ENCODE measurements at places on chromosomes 5 and 9. TPM values are rescaled to one million over a fixed set of nuclear protein-coding genes. Genes with fewer than 3 reads are reported as not detected.

CDKN2AIPNL gene
- 3.0 TPM for total RNA-seq

DOCK8 gene
- 5.9 TPM for total RNA-seq

DNA sequence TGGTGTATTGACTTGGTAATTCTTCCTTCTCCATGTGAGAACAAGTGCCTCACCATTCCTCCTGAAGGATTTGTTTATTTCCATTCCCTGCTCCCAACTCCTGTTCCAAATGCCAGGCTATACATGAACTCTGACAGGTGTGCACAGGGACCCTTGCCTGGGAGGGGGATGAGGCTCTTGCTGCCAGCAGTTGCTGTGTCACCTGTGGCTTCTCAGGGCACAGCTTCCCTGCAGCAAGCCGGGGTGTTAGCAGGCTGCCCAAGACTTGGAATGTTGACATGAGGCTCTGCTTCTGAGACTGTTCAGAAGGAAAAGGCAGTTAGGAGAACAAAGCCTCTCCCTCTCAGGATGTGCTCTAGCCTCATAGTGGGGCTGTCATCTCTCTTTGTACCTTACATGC is 131.3 kb downstream of the DOCK2 start:
- DNase-seq: peak; percentile 9
- H3K27ac ChIP-seq: no peak overlapping the region
- H3K36me3 ChIP-seq: no peaks in the 10 kb centered on the region
- no peak overlapping the region for H3K4me3 ChIP-seq

DNA sequence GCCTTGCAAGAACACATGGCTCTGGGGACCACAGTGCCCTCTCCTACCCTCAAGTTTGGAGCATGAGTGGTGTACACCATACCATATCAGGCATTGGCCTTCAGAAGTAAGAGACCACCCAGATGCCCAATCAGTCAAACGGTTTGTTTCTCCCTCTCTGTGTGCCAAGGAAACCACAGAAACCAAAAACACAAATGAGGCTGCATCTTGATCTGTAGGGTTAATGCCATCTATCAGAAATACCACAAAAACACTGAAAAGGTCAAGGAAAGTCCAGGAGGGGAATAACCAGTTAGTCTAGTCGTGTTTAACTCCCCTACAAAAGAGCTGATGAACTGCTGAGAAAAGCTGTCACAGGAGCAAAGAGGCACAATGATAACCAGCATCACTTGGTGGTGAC is 78.4 kb downstream of the INSYN2B start:
- H3K27me3 ChIP-seq: no peaks in the 10 kb centered on the region
- H3K36me3 ChIP-seq: no peaks in the 10 kb centered on the region
- DNase-seq: no peak
- H3K4me3 ChIP-seq: no peak overlapping the region
- H3K27ac ChIP-seq: no peak overlapping the region
- no peaks in the 10 kb centered on the region for H3K4me1 ChIP-seq

DNA sequence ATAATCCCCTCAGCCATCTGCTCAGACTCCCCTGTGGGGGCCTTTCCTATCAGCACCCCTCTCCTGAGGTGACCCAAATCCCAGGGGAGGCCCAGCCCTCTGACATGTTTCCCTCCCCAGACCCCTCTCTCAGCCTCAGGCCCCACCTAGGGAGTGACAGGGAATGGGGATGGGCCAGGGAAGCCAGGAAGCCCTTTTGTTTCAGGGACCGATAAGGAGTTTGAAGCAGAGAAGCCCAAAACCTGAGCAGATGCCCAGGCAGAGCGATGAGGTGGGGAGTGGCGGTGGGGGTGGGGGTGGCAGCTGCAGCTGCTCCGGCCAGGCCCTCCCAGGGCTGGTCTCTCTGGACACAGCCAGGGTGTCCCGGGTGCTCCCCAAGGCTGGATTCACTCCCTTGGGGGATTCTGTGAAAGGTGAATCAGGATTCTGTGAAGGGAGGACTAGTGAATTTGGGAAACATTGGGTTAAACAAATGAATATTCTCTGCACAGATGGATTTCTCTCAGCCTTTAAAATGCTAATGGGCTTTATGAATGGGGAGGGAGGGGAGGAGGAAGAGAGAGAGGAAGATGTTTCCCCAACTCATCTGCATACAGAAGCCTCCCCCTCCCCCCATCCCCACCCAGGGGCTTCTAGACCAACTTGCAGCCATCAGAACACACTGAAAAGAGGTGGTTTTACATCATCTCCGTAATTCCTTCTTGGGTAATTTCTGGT is 17.4 kb downstream of the AKNA start:
- H3K27me3 ChIP-seq: no peaks in the 10 kb centered on the region
- no peak overlapping the region for H3K27ac ChIP-seq
- no peak for DNase-seq
- no peak overlapping the region for H3K4me3 ChIP-seq
- H3K36me3 ChIP-seq: peaks cover 4% of the 10 kb centered on the region
- no peaks in the 10 kb centered on the region for H3K4me1 ChIP-seq

GRCh38 chr5:116492016-116492623 is 82.5 kb downstream of the SEMA6A start:
- no peaks in the 10 kb centered on the region for H3K27me3 ChIP-seq
- DNase-seq: no peak
- H3K4me1 ChIP-seq: no peaks in the 10 kb centered on the region
- no peak overlapping the region for H3K4me3 ChIP-seq
- H3K27ac ChIP-seq: no peak overlapping the region

DNA sequence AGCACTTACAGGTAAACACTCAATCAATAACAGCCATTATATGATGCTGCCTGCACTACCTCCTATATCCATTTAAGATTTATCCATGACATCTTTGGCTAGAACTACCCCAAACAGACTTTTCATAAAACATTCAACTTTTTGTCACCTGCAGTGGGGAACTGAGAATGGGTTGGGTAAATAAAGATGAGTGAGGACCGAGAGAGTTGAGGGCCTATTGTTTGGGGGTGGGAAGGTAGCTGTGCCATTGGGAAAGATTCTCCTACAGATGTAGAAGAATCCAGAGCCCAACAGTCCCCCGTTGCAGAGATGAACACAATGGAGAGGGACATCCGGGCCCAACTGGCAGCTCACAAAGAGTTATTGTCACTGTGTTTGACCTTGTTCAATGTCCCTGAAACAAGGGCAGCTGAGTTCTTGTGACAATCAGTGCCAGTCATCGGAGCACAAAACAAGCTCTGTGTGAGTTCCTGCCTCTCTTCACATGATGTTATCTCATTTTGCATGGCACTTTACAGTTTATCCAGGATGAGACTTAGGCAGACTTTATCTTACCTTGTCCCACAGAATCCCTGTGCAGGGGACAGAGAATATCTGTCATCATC is 11.5 kb upstream of the SLC31A2 start:
- no peak overlapping the region for H3K4me3 ChIP-seq
- H3K27me3 ChIP-seq: no peaks in the 10 kb centered on the region
- no peaks in the 10 kb centered on the region for H3K4me1 ChIP-seq

DNA sequence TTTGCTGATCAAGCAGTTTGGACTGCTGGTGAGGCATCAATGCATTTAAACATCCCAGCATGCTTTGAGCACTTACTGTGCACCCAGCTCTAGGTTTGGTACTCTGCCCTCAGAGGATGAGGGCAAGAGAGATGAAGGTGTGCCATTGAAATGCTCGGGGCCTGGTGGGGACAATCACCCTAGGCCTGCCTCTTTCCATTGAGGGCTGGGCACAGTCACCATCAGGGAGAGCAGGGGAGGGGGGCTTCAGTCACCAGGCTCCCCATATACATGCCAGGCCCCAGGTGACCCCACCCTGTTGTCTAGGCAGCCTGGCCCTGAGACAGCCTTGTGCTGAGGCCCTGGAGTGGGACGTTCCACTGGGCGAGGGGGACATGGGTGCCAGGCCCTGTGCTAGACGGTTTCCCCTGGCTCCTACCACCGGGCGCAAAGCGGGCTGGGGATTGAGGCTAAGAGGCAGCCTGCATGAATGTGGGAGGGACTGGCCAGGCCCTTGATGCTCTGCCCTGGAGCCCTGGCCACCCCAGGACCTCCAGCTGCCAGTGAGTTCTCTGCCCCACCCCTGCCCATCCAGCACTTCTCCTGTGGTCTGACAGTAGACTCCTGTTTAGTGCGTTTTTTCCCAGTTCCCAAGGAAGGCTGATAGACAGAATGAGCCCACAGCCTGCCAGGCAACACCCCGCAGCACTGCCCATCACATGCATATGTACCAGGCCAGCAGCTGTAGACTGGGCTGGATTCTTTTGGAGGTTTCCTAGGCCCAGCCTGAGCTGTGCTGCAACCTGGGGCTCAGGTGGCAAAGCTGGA is 18.9 kb downstream of the TCF7 start:
- no peak overlapping the region for H3K4me3 ChIP-seq
- peak; percentile 11 for DNase-seq
- no peaks in the 10 kb centered on the region for H3K27me3 ChIP-seq

DNA sequence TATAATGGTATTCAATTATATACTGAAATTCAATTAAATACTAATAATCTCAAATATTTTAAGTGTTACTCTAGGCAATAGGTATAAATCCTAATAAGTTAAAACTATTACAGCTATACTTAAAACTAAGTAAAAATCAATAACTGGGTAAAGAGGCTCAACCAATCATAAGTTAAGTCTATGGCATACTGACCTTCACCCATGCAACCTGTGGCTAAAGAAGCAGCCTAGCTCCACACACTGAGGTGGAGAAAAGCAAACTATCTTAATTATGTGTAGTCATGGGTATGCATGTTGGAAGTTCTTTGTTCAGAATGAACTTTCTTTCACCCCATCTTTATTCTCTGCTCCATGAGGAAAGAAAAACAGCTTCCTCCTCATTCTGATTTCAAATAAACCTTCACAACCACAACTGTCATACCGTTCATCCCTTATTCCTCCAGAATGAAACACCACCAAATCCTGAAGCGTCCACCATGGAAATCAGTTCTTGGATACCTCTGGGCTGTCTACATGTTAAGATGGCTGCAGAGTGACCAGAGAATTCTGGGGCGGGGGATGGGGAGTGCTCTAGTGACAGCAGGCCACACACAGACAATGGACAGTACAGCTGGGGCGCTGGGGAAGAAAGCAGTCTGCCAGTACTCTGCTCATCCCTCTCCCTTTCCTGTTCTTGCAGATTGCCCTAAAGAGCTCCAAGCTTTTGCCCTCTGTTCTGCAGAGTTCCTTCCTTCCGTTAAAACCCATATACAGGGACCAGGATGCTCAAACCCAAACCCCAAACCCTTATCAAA is 62.3 kb downstream of the RIGI start:
- no peak overlapping the region for H3K27ac ChIP-seq
- H3K4me3 ChIP-seq: no peak overlapping the region
- no peaks in the 10 kb centered on the region for H3K4me1 ChIP-seq
- H3K27me3 ChIP-seq: no peaks in the 10 kb centered on the region

DNA sequence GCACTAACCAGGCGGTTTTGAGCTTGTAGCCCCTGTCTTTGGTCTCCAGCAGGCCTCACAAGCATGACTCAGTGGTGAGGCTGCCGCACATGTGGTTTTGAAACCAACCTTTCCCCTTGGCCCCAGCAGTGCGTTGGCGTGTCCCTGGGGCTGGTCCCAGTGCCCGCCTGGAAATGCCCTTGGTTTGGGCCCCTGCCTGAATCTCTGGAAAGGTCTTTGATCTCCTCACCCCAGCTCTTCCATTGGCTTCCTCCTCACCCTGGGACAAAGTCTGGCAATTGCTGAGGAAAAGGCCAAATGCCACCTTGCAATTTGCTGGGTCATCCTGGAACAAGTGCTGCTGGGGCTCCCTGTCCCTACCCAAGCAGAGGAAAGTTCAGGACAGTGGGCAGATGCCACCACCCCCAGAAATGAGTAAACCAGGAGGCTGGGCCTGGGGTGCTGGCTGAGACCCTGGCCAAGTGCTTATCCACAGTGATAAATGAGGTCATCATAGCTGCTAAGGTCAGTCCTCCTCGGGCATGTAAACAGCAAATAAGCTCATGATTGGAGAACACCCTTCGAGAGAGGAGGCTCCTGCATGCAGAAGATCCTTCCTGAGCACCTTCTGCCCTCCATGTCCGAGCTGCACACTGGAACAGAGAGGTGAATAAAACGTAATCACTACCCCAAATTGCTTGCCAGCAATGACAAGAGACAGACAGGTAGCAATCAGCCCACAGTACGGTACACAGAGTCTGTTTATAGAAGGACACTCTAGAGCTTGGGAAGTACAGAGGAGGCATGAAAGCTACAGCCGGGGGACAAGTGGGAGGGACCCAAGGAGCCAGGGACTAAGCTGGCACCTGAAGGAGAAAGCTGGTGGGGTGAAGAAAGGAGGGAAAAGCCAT is 98.9 kb upstream of the CPEB4 start:
- H3K27ac ChIP-seq: no peak overlapping the region
- no peaks in the 10 kb centered on the region for H3K4me1 ChIP-seq
- no peak for DNase-seq
- no peak overlapping the region for H3K4me3 ChIP-seq

DNA sequence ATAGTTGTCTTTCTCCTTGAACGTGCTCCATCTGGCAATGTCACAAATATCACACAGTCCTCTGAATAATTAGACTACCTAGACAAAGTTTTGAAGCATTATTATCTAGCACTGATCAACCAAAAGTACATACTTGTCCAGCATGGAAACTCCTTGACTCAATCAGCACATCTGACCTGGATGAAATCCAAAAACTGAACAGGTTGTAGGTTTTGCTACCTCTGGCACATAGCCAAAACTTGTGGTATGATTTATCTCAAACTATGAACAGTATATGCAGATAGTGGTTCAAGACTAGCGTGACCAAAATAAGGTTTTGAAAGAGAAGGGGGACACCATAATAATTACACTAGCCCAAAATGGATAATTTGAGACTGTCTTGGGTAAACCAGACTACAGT is 158.1 kb downstream of the ARRDC3 start:
- no peaks in the 10 kb centered on the region for H3K4me1 ChIP-seq
- no peak overlapping the region for H3K4me3 ChIP-seq
- H3K27me3 ChIP-seq: no peaks in the 10 kb centered on the region
- H3K36me3 ChIP-seq: no peaks in the 10 kb centered on the region
- no peak overlapping the region for H3K27ac ChIP-seq

SLC34A1 gene
- total RNA-seq: not detected

SHOC1 gene
- total RNA-seq: not detected

ERAP2 gene
- total RNA-seq: 7.5 TPM

IL9 gene
- total RNA-seq: not detected

GRCh38 chr5:149474198-149474597 is 77.0 kb downstream of the CSNK1A1 start:
- DNase-seq: peak; percentile 65
- H3K4me3 ChIP-seq: no peak overlapping the region
- H3K36me3 ChIP-seq: no peaks in the 10 kb centered on the region
- peak overlapping the region; percentile 36 for H3K27ac ChIP-seq
- no peaks in the 10 kb centered on the region for H3K27me3 ChIP-seq

RPP25L gene
- total RNA-seq: 16.9 TPM

DNA sequence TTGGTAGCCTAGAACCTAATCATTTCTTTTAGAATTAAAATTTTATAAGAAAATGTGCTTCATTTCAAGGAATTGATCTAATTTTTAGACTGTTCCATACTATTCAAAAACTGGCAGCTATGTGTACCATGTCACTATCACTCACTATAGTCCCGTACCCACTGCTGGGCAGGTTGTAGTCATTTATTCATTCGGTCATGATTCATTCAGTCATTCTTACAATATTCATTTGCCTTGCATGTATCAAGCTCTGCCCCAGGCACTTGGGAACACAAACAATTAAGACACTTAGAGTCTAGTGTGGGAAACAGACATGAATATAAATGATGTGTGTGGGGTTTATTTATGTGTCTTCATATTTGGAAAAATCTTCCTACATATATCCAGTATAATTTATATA is 26.4 kb downstream of the TDRD7 start:
- H3K4me1 ChIP-seq: peaks cover 7% of the 10 kb centered on the region
- no peak overlapping the region for H3K27ac ChIP-seq
- H3K36me3 ChIP-seq: peaks cover 6% of the 10 kb centered on the region
- no peak overlapping the region for H3K4me3 ChIP-seq
- H3K27me3 ChIP-seq: no peaks in the 10 kb centered on the region

ANKS6 gene
- total RNA-seq: 32.0 TPM

OR1N1 gene
- not detected for total RNA-seq

Measured in body of pancreas (tissue), 4 donors.